ENCODE measurements at places on chromosomes 2 and 18. TPM values are rescaled to one million over a fixed set of nuclear protein-coding genes. Genes with fewer than 3 reads are reported as not detected.

DNA sequence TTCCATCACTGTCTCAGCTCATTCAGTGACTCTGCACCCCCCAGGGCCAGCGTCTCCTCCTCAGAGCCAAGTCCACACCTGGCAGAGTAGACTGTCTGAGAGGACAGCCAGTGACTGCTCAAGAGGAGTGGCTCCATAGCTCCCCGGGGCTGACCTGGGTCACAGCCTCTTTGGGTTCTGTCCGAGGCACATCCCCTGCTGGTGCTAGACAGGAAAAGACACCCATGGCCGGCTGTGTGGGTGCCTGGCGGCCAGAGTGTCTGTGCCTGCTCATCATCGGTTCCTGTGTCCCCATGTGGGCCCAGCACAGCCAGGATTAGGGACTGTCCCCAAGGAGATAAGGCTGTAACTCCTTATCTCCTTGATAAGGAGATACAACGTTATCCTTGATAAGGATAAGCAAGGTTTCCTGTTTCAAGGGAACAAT is 3.5 kb upstream of the CROCC2 start:
- no peaks in the 10 kb centered on the region for H3K36me3 ChIP-seq
- no peak for DNase-seq

- no peaks in the 10 kb centered on the region for H3K4me1 ChIP-seq
- no peak overlapping the region for H3K4me3 ChIP-seq
- H3K36me3 ChIP-seq = no peaks in the 10 kb centered on the region
- DNase-seq = no peak
- no peak overlapping the region for H3K27ac ChIP-seq
These were observed 47.4 kb upstream of the NXPH2 start for GRCh38 chr2:138827426-138828054.

Gene UNC80
- total RNA-seq = not detected

GRCh38 chr2:226115102-226115831 is 684.4 kb downstream of the IRS1 start:
- no peaks in the 10 kb centered on the region for H3K36me3 ChIP-seq
- H3K27me3 ChIP-seq = no peaks in the 10 kb centered on the region
- DNase-seq = no peak
- no peak overlapping the region for H3K27ac ChIP-seq
- H3K4me3 ChIP-seq = no peak overlapping the region
- peaks cover 23% of the 10 kb centered on the region for H3K4me1 ChIP-seq

- no peaks in the 10 kb centered on the region for H3K4me1 ChIP-seq
- H3K36me3 ChIP-seq = no peaks in the 10 kb centered on the region
- DNase-seq = no peak
- no peak overlapping the region for H3K27ac ChIP-seq
- H3K27me3 ChIP-seq = no peaks in the 10 kb centered on the region
These were observed 201.5 kb upstream of the ITGA4 start for GRCh38 chr2:181255651-181256050.

GRCh38 chr2:164456619-164457018 is 164.7 kb downstream of the GRB14 start:
- H3K27ac ChIP-seq = no peak overlapping the region
- H3K27me3 ChIP-seq = peaks cover 5% of the 10 kb centered on the region
- no peak for DNase-seq
- no peaks in the 10 kb centered on the region for H3K36me3 ChIP-seq
- H3K4me3 ChIP-seq = no peak overlapping the region

- no peaks in the 10 kb centered on the region for H3K27me3 ChIP-seq
- no peaks in the 10 kb centered on the region for H3K36me3 ChIP-seq
- DNase-seq = no peak
These were observed 72.0 kb upstream of the NEUROD1 start for GRCh38 chr2:181752301-181752700.

Gene LIMS4
- 2.4 TPM for total RNA-seq

DNA sequence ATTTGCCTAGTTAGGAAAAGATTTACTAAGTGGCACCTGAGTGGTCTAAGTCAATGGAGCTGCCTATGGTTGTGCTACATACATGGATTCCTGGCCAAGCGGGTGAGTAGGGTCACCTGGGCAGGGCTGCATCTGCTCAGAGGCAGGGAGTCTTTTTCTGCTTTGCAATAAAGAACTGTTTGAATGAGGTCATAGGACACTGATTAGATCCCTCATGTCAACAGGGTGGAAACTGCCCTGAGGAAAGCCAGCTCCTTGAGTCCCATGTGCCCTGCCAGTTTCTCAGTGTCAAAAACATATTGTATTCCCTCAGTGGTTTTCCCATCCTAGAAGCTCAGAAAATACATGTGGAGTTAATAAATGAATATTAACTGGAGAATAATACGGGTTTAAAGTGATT is 4.6 kb downstream of the LAMA3 start:
- H3K4me1 ChIP-seq = peaks cover 10% of the 10 kb centered on the region
- DNase-seq = no peak
- no peak overlapping the region for H3K4me3 ChIP-seq

Gene DCAF17
- 19.2 TPM for total RNA-seq

DNA sequence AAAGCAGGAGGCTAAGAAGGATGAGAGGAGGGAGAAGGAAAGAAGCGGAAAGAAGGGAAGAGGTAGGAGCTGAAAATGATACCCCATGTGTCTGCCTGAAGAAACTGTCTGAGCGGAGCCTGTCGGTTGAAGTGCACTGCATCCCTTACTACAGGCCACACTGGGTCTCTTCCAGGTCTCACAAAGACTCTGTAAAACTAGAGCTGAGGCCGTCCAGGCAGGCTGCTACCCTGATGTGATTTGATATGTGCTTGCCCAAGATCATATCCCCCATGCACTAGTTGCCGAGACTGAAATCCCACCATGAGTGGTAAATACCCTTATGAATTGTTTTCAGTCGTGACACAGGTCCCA is 134.4 kb downstream of the MAIP1 start:
- H3K4me3 ChIP-seq = no peak overlapping the region
- peaks cover 3% of the 10 kb centered on the region for H3K4me1 ChIP-seq

- peaks cover 19% of the 10 kb centered on the region for H3K36me3 ChIP-seq
- DNase-seq = no peak
- peaks cover 8% of the 10 kb centered on the region for H3K4me1 ChIP-seq
- no peaks in the 10 kb centered on the region for H3K27me3 ChIP-seq
These were observed 68.9 kb downstream of the PRPF40A start for GRCh38 chr2:152648336-152648735.

DNA sequence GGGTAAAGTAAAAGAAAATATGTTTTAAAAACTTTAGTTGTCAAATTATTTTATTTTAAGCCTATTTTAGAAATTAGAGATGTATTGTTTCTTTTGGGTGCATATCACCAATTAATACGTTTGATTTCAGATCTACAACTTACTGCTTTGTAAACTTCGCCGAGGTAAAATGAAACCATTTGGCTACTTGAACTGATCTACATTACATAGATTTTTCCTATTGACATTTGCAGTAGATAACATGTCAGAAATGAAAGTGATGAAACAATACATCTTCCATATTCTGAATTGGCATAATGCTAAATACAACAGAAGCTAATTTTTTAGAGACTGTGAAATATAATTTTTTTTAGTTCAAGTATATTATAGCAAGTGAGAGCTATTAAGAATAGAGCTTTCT is 39.5 kb downstream of the GLS start:
- H3K27ac ChIP-seq = no peak overlapping the region
- DNase-seq = no peak
- no peaks in the 10 kb centered on the region for H3K27me3 ChIP-seq
- peaks cover 13% of the 10 kb centered on the region for H3K4me1 ChIP-seq
- H3K36me3 ChIP-seq = peaks cover 67% of the 10 kb centered on the region

Gene KRTCAP3
- 3.2 TPM for total RNA-seq

Gene NPHP1
- total RNA-seq = 3.6 TPM

- peak within 1 kb of the TSS; percentile 82 for H3K4me3 ChIP-seq
- no peak within 1 kb of the TSS for H3K27ac ChIP-seq
- peaks cover 27% of the 10 kb centered on the region for H3K27me3 ChIP-seq
- peaks cover 35% of the 10 kb centered on the region for H3K4me1 ChIP-seq
These were observed at the start of gene OSR1 for GRCh38 chr2:19358242-19359020. Gene OSR1 (minus strand): TSS chr2:19358623. CDS start chr2:19353805, 4,818 bp downstream.

Gene POTEE
- not detected for total RNA-seq

Gene DSG4
- not detected for total RNA-seq

DNA sequence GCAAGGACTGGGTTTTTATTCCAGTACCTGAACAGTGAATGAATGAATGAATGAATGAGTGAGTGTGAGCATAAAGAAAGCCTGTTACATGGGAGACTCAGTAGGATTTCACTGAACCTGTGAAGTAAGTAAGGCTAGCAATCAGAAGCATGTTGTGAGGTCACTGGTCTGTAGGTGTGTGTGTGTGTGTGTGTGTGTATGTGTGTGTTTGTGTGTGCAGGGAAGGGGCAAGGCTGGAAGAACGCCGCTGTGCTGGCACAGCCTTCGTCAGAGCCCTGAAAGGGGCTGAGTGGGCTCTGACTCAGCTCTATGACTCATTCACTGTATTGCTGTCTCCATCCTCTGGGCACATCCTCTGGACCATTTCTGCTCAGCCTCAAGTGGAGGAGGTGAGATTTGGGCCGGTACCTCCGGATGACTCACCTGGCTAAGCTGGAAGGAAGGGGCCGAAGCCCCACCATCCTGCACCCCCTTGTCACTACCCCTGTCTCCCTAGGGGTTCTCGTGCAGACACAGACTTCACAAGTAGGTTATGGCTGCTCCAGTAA is 51.4 kb upstream of the MRPL33 start:
- DNase-seq = no peak
- peaks cover 34% of the 10 kb centered on the region for H3K4me1 ChIP-seq
- no peaks in the 10 kb centered on the region for H3K36me3 ChIP-seq
- H3K27ac ChIP-seq = no peak overlapping the region
- no peaks in the 10 kb centered on the region for H3K27me3 ChIP-seq
- H3K4me3 ChIP-seq = no peak overlapping the region

Gene CFC1
- not detected for total RNA-seq
